ENCODE measurements at places on chromosomes 7 and 10. TPM values are rescaled to one million over a fixed set of nuclear protein-coding genes. Genes with fewer than 3 reads are reported as not detected.

EBLN1 gene
- polyA plus RNA-seq = not detected

SPDYE6 gene
- polyA plus RNA-seq = 16.4 TPM

PVRIG gene
- polyA plus RNA-seq = 13.5 TPM

CDHR3 gene
- polyA plus RNA-seq = 22.4 TPM

REPIN1 gene
- 124 TPM for polyA plus RNA-seq

STOX1 gene
- polyA plus RNA-seq = 10.7 TPM

ZNF655 gene
- polyA plus RNA-seq = 67.0 TPM

ANKMY2 gene
- 43.3 TPM for polyA plus RNA-seq

CABCOCO1 gene
- polyA plus RNA-seq = 4.7 TPM

INTS1 gene
- polyA plus RNA-seq = 100 TPM

TSPAN33 gene
- polyA plus RNA-seq = 24.8 TPM

PRF1 gene
- 0.39 TPM for polyA plus RNA-seq

ZDHHC4 gene
- polyA plus RNA-seq = 57.0 TPM

GPR15LG gene
- polyA plus RNA-seq = not detected

AKR1C3 gene
- polyA plus RNA-seq = 1.5 TPM

SLC18A3 gene
- polyA plus RNA-seq = 19.9 TPM

ACTR3C gene
- 2.9 TPM for polyA plus RNA-seq

COL28A1 gene
- polyA plus RNA-seq = 7.9 TPM

LEP gene
- not detected for polyA plus RNA-seq

SAP25 gene
- 9.8 TPM for polyA plus RNA-seq

SLC16A9 gene
- 35.4 TPM for polyA plus RNA-seq

ARHGAP22 gene
- 11.9 TPM for polyA plus RNA-seq

TFR2 gene
- polyA plus RNA-seq = 16.9 TPM

WDFY4 gene
- 3.1 TPM for polyA plus RNA-seq

CRYGN gene
- 0.55 TPM for polyA plus RNA-seq

SPACDR gene
- 12.0 TPM for polyA plus RNA-seq

ZNRF2 gene
- 6.4 TPM for polyA plus RNA-seq

SPDYE11 gene
- polyA plus RNA-seq = 0.36 TPM

HOXA2 gene
- polyA plus RNA-seq = 17.9 TPM

AHR gene
- 8.4 TPM for polyA plus RNA-seq

SPOCK2 gene
- 312 TPM for polyA plus RNA-seq

CDNF gene
- polyA plus RNA-seq = 1.8 TPM

IDI2 gene
- polyA plus RNA-seq = 0.12 TPM

PNLIPRP1 gene
- not detected for polyA plus RNA-seq

AEBP1 gene
- polyA plus RNA-seq = 61.3 TPM

ITPRIP gene
- 4.6 TPM for polyA plus RNA-seq

VSTM4 gene
- polyA plus RNA-seq = 16.7 TPM

PRSS37 gene
- polyA plus RNA-seq = 0.24 TPM

POM121L12 gene
- not detected for polyA plus RNA-seq

SPAG6 gene
- polyA plus RNA-seq = 15.3 TPM
